ENCODE measurements at places on chromosomes 2 and 18. TPM values are rescaled to one million over a fixed set of nuclear protein-coding genes. Genes with fewer than 3 reads are reported as not detected.

The CEBPZ gene
- 9.0 TPM for polyA plus RNA-seq

GRCh38 chr2:86037795-86038192 is 67.9 kb downstream of the POLR1A start:
- DNase-seq = no peak

- DNase-seq = no peak
Observed at GRCh38 chr2:59939236-59939635, 614.2 kb downstream of the BCL11A start.

DNA sequence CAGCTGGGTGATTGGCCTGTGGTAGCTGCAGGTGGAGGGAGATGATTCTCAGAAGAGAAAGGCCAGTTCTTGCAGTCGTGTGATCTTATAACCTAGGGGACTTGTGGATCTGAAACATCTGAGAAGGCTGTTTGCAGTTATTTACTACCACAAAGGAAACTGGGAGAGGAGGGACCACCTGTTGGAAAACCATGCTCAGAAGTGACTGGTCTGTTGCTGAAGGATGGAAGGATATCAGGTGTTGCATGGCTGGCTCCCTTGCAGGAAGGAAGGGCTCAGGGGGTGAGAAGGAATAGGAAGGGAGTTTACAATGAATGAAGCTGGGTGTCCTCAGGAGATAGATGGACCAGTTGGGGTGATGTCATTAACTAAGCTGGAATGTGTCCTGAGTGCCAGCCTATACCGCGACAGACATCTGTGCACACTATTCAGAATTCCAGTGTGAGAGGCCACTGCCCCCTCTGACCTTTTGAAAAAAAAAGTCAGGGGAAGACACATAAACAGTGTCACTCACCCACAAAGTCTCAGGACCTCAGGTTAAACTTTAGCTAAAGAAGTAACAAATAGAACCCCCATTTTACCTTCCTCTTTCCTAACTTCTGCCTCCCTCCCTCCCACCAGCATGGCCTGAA is 17.5 kb downstream of the IGFBP2 start:
- DNase-seq = no peak

DNA sequence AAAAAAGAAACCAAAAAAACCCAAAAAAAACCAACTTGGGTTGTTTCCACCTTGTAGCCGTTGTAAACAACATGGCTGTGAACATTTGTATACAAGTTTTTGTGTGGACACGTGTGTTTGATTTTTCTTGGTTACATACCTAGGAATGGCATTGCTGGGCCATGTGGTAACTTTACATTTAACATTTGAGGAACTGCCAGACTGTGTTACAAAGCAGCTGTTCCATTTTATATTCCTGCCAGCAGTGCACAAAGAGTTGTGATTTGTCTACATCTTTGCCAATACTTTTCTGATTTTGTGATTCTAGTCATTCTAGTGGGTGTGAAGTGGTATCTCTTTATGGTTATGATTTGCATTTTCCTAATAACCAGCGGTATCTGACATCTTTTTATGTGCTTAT is 22.5 kb downstream of the LPIN1 start:
- no peak for DNase-seq

- no peak for DNase-seq
Observed at GRCh38 chr2:187408926-187409325, 39.1 kb downstream of the CALCRL start.

- no peak for DNase-seq
Observed at GRCh38 chr2:240457223-240458043, 22.0 kb downstream of the GPC1 start.

GRCh38 chr2:14975381-14975780 is 342.9 kb downstream of the LRATD1 start:
- DNase-seq = no peak

- DNase-seq = no peak
Observed at GRCh38 chr2:109018452-109018851, 29.4 kb upstream of the EDAR start.

Measured in BJ (cell line).